Stimulated activated CD4-positive, alpha-beta T cell treated with anti-CD3 and anti-CD28 coated beads, Interleukin-1b, Interleukin-23, amount 100 ng/mL, for 4 hours (primary cell): ENCODE measurements at places on chromosomes 13 and 19.

DNA sequence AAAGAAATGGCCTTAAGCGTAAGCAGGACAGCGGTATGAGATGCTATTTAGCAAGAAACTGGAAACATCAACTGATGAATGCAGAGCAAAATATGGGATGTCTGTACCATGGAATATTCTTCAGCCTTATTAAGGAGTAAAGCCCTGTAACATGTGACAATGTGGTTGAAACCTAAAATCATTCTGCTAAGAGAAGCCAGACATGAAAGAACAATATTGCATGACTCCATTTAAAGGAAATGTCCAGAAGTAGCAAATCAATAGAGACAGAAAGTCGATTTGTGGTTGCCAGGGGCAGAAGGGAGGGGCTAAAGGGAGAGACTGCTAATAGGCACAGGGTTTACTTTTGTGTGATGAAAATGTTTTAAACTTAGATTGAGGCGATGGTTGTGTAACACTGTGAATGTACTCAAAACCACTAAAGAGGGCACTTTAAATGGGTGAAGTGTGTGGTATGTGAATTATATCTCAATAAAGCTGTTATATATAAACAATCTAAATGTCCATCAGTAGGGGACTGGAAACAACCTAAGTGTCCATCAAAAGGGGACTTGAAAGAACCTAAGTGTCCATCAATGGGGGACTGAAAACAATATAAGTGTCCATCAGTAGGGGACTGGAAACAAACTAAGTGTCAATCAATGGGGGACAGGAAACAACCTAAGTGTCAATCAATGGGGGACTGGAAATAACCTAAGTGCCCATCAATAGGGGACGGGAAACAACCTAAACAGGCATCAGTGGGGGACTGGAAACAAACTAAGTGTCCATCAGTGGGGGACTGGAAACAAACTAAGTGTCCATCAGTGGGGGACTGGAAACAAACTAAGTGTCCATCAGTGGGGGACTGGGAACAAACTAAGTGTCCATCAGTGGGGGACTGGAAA lies 45.4 kb downstream of the CCL25 start:
- DNase-seq: no peak

GRCh38 chr19:9431475-9431874 lies 3.9 kb downstream of the ZNF266 start:
- DNase-seq: no peak

DNA sequence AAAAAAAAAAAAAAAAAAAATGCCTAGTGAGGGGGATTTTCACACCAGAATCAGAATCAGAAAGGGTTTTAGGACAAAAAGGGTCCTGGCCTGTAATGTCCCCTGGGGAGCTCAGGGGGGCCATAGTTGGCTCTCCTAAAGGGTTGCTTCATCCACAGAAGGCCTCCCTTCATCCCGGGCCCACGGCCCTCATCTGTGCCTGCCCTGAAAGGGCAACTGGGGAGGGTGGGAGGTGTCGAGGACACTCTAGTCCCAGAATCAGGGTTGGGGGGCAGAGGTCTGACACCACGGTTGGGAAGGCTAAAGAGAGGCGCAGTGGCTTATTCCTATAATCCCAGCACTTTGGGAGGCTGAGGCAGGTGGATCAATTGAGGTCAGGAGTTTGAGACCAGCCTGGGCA lies 22.5 kb upstream of the ZNRF4 start:
- no peak for DNase-seq

DNA sequence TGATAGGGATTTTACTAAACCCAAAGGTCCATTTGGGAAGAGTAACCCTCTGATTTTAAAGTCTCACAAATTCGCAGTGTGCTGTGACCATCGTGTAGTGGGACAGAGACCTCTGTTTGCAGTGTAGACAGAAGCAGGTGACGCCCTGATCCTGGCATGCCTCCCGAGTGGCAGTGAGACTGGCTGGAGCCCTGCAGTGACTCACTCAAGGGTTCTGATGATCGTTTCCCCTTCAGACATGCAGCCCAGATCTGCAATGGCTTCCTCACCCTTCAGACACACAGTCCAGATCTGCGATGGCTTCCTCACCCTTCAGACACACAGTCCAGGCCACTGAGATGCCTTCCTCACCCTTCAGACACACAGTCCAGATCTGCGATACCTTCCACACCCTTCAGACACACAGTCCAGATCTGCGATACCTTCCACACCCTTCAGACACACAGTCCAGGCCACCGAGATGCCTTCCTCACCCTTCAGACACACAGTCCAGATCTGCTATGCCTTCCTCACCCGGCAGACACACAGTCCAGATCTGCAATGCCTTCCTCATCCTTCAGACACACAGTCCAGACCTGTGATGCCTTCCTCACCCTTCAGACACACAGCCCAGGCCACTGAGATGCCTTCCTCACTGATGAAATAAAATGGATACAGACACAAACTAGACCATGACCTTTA lies 125.2 kb downstream of the ATP11A start:
- DNase-seq: no peak

DNA sequence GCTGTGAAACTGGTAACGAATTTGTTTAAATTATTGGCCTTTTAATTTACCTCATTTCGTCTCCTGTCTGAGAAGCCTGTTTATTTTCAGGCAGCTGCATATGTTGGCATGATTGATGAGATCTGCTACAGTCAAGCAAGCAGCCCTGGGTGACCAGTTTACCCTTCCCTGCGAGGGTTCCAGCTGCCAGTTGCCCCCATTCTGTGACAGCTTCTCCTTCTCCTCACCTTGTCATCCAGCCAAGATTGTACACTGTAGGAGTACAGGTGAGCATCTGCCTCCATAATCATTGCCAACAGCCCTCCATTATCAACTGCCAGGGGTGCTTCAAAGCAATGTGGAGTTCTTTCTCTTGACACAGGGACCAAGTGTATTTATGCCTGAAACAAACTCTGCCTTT lies 1979.9 kb upstream of the PRR20A start:
- DNase-seq: no peak

DNA sequence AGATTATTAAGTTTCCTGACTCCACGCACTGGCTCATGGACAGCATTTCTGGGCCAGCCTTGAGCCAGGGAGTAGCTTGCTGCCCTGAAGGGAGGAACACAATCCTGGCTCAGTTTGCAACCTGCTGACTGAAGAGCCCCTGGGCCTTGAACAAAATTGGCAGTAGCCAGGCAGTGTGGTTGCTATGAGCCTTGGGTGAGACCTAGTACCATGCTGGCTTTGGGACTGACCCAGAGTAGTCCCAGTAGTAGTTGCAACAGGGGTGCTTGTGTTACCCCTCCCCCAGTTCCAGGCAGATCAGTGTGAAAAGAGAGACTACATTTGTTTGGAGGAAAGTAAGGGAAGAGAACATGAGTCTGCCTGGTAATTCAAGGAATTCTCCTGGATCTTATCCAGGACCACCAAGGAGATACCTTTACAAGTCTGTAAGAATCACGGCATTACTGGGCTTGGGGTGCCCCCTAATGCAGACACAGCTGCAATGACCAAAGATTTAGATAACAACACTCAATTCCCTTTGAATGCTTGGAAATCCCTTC lies 22.0 kb downstream of the ITGBL1 start:
- DNase-seq: no peak

GRCh38 chr13:86877441-86877840 lies 793.7 kb upstream of the SLITRK5 start:
- DNase-seq: no peak

DNA sequence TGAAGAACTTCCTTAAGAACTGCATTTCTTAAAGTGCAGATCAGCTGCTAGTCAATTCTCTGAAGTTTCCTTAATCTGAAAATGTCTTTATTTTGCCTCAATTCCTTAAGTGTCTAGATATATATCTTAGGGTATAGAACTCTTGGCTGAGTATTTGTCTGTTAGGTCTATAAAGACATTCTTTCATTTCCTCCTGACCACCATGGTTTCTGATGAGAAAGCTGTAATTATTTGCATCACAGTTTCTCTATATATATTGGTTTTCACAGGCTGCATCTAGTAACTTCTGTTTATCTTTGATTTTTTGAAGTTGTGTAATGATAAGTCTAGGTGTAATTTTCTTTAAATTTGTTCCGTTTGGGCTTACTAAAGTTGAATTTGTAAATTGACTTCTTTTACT lies 15.2 kb downstream of the NDFIP2 start:
- DNase-seq: no peak

DNA sequence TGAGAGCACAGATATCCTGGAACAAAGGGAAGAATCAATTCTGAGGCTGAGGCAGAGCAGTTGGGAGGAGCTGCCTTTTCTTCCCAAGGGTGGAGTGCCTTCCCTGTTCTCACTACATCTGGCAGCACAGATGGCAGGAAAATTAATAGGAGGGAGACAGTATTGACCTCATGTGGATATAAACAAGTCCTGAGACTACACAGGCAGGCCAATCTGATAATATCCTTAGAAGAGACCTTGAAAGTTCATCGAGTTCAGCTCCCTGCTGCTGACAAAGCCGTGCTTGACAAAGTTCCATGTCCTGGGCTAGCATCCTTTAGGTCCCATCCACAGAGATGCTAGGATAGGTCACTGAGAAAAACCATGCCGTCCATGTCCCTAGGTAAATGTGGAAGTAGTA lies 1451.5 kb downstream of the EFNB2 start:
- DNase-seq: no peak

DNA sequence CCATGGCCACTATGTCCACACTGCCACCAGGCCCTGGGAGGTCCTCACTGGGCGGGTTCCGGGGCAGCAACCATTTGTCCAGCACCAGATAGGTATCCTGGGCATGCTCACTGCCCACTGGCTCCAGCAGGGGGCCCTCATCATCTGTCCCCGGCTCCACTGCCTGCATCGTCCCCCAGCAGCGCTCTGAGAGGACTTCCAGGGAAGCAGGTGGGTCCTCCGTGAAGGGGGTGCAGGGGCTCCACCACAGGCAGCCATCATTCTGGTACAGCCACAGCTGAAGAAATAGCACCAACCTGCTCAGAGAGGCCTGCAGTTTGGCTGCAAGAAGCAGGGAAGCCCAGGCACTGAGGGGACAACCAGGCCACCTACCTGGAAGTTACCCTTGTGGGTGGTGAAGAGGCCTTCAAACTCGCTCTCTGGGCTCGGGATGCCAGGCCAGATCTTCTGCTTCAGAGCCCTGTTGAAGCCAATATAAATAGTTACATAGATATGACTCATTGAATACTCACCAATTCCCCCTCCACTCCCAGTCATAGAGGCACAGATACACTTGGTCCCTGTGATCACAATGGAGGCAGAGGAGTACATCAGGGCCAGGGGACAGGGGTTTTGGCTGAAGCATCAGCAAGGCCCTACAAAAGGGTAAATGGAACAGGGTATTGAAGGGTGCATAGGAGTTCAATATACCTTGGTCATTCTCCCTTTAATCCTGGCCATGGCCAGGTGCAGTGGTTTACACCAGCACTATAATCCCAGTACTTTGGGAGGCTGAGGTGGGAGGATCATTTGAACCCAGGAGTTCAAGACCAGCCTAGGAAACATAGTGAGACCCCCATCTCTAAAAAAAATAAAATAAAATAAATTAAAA lies 4.1 kb downstream of the SWSAP1 start:
- no peak for DNase-seq

- DNase-seq: no peak
These were observed 4.4 kb downstream of the BCAT2 start for GRCh38 chr19:48806518-48806817.

GRCh38 chr19:33557196-33557595 lies 35.6 kb upstream of the PEPD start:
- no peak for DNase-seq
